ENCODE measurements at places on chromosomes 4 and X.

- no peak for DNase-seq
Measured at GRCh38 chr4:69823481-69824186, 36.3 kb downstream of the SULT1E1 start.

- DNase-seq = no peak
Measured at GRCh38 chrX:69523314-69523713, 19.2 kb downstream of the NALF2 start.

DNA sequence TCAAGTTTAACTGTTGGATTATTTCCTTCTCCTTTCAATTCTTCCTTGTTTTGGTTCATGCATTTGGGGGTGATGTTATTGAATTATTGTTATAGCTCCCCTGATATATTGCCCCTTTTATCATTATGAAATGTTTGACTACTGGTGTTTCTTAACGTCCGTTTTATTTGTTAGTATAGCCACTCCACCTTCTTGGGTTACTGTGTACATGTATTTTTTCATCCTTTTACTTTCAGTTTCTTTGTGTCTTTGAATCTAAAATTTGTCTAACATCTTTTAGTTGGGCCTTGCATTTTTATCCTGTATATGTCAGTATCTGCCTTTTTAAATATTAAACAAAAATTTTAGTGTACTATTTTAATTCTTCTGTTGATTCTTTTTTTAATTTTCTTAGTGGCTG, 88.7 kb downstream of the TNIP2 start:
- DNase-seq = no peak

- DNase-seq = no peak
Measured at GRCh38 chr4:8754634-8755589, 116.7 kb downstream of the HMX1 start.

- DNase-seq = no peak
Measured at GRCh38 chr4:147017081-147017480, 71.4 kb upstream of the TTC29 start.

- no peak for DNase-seq
Measured at GRCh38 chrX:154135458-154136229, 8.4 kb upstream of the OPN1LW start.

GRCh38 chr4:22762548-22762947, 69.8 kb downstream of the GBA3 start:
- DNase-seq = no peak

DNA sequence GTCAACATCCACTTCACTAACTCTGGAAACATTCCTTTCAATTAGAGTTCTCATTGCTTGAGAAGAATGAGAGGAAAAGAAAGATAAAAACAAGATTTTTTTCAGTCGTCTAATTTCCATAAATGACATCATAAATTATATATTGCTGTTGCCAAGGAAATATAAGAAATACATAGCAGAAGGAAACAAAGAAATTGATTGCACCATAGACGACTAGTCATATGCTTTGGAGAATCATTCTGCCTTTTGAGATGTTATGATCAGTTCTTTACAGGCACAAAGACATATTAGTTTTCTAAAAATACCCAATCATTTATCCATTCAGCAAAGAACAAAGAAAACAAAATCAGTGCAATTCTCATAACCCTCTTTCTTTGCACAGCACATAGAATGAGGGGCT, 672 bp upstream of the C1QTNF7 start:
- DNase-seq = no peak

DNA sequence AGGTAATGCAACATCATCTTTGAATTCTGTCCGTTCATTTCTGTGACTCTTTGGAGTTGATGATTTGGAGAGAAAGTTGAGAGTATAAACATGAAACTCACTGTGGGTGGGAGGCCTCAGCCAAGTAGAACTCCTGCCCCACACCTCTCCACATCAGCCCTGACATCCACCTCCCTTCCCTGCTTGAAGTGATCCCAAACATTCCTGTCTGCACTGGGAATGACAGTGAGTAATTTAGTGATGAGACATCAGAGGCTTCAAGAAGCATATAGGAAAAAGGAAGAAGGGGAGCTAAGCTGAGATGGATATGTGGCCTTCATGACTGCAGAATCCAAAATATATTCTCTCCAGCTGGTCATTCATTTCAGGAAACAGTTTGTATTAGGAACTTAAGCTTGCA, 151.8 kb downstream of the SPATA18 start:
- DNase-seq = no peak

- DNase-seq = no peak
Measured at GRCh38 chrX:129116676-129117470, 406.4 kb downstream of the SMARCA1 start.

DNA sequence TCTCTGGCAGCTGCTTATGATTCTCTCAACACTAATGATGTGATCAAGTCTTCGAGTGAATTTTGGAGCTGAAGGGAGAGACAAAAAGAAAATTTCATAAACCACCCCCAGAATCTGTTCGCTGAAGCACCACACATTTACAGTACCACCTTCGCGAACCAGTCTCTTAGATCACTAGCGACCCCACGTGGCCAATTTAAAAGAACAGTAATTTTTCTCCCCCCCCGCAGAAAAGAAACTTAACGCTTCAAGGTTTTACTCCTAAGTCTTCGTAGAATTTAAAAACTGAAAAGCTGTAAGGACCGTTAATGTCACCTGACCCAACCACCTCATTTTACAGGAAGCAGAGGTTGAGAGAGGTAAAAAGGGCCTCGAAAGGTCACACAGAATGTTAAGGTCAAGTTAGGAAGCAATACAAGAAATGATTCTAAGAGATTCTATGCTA, 187.5 kb downstream of the QDPR start:
- DNase-seq = no peak

- DNase-seq = no peak
Measured at GRCh38 chr4:10051517-10052135, 30.3 kb upstream of the SLC2A9 start.

GRCh38 chrX:46117234-46117633, 428.0 kb downstream of the ZNF674 start:
- DNase-seq = no peak

GRCh38 chr4:10273030-10273429, 156.4 kb upstream of the WDR1 start:
- no peak for DNase-seq

DNA sequence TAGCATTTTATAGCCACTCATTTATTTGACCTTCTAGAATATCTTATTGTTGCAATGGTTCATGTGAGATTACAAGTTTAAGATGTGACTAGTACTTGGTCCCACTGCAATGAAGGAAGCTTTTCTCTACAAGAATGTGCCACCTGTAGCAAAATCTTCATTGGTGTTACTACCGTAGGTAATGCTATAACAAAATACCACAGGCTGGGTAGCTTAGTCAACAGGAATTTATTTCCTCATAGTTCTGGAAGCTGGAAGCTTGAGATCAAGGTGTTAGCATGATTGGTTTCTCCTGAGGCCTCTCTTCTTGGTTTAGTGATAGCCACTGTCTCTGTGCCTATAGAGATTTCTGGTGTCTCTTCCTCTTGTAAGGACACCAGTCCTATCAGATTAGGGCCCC, 441.0 kb downstream of the GPM6A start:
- no peak for DNase-seq

GRCh38 chr4:148634476-148634875, 192.3 kb upstream of the NR3C2 start:
- DNase-seq = no peak

DNA sequence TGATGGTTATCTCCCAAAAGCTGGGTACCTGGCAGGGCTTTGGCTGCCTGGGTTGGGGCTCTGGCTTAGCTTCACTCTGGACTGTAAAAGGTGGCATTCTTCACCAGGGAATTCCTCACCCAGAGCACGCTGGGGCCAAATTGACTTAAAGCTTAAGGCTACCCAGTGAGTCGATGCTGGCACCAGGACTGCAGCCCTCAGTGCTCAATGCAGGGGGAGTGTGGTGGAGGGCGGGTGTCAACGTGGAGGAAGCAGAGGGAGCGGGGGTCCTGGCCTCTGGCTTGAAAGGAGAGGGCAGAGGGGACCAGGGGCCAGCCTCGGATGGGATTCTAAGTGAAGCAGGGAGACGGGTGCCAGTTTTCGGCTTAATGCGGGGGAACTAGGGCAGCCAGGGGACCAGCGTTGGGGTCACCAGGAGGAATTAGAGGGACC, 446 bp upstream of the FAM50A start:
- no peak for DNase-seq

DNA sequence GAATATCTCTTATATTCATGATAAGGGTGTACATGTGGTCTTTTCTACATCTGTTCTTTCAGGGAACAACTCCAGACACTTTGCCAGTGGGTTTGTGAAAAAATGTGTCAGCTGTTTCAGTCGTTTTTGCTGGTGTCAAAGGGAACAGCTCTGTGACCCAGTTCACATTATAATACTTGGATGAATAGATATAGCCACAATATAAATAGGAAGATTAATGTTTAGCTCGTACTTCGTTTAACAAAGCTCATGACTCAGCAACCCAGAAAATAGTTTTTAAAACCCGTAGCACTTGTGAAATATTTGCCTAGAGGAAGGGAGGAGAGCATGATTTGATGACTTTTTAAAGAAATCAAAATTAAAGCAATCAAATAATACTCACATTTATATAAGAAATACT, 7.9 kb downstream of the LIAS start:
- no peak for DNase-seq

- no peak for DNase-seq
Measured at GRCh38 chr4:108049406-108049805, 59.7 kb downstream of the HADH start.

DNA sequence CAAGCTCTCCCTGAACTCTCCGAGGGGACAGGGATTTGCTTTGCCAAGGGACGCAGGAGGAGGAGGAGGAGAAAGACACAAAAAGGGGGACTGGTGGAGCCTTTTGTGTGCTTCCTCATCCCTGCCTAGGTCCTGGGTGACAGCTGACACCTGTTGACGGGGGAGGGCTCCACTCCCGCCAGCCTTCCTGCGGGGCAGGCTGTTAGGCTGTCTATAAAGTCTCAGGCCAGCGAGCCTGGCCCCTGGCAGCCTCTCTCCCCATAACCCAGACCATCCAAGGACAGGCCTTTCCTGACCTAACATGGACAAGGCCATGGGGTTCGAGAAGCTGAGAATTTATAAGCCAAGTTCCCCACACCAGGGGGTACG, 832 bp upstream of the EVC2 start:
- DNase-seq = no peak

DNA sequence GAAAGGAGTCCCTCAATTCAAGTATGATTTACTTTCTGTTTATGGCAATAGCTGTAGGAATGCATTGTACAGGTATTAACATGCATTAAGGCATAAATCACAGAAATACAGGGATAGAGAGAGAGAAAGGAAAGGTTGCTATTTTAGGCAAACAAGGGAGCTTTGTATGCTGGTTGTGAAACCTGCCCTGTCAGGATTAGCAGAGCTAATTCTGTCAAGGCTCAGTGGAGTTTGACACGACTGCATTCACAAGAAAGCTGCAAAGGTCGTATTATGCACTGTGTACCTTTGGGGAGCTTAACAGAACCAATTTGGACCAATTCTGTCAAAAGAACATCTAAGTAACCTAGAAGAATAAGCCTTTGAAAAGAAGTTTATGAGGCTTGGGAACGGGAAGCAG, 239.3 kb downstream of the GRIA2 start:
- DNase-seq = no peak

- no peak for DNase-seq
Measured at GRCh38 chrX:106903291-106903824, at the start of gene RIPPLY1. RIPPLY1 (minus strand) TSS chrX:106903341; CDS start chrX:106903287, 54 bp downstream.

DNA sequence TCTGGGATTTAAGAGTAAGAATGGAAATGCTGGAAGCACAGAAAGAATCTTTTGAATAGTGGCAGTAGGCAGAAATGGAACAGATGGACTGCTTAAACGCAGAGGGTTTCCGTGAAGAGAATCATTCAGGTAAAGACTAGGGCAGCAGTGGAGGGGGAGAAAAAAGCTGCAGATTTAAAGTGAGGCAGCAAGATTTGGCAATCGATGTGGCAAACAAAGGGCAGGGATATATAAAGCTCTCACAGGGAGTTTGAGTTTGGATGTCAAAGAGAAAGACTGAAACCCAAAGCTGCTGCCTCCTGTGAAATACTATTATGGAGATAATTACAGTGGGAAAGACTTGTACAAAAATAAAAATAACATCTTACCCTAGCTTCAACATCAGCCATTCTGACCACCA, 384.0 kb downstream of the CENPC start:
- no peak for DNase-seq

DNA sequence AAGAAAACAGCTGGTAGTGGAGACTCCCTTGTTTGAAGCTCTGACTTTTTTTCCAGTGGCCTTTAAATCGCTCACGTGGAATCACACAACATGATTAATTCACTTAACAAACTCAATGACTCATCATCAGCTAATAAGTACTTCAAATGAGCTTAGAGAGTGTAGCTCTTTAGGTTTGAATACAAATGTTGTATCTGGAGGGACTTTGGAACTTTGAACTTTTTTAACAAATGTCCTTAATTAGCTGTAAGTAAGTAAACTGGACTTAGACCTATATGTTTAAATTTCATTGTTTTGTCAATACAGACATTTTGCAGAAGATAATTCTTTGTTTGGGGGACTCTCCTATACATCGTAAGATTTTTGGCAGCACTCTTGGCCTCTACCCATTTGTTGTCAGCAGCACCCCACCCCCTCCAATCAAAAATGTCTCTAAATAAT, 581.1 kb downstream of the SPRY1 start:
- no peak for DNase-seq

- DNase-seq = no peak
Measured at GRCh38 chr4:20284990-20285389, 33.3 kb downstream of the SLIT2 start.

DNA sequence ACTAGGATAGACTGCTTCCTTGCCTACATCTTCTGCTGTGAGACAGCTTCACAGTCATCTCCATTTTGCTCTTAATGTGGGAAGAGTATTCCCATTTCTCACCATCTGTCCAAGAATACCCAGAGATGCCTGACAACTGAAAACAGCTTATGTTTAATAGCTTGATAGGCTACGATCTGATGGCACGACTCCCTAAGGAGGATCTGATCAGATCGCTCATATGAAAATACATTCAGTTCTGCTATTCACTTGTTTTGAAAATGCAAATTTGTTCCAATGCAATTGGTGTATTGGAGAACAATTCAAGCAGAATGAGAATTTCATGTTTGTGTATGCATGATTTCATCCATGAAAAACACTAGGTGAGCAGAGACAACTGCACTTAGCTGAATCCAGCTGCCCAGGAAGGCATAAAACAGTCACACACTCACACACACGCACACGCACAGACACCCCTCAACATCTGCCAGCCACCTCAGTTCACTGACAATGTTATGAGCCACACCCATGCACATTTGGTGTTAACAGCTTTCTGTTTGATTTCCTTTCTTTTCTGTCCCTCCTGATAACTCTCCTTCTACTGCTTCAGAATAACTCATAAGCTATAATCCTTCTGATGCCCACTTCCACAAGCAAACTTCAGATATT, 29.6 kb downstream of the TRIML1 start:
- no peak for DNase-seq

- DNase-seq = no peak
Measured at GRCh38 chrX:45794323-45794994, 593.8 kb upstream of the DIPK2B start.

GRCh38 chrX:44898411-44899221, 25.6 kb downstream of the KDM6A start:
- DNase-seq = no peak
